ENCODE measurements at places on chromosomes 2 and 18.

DNA sequence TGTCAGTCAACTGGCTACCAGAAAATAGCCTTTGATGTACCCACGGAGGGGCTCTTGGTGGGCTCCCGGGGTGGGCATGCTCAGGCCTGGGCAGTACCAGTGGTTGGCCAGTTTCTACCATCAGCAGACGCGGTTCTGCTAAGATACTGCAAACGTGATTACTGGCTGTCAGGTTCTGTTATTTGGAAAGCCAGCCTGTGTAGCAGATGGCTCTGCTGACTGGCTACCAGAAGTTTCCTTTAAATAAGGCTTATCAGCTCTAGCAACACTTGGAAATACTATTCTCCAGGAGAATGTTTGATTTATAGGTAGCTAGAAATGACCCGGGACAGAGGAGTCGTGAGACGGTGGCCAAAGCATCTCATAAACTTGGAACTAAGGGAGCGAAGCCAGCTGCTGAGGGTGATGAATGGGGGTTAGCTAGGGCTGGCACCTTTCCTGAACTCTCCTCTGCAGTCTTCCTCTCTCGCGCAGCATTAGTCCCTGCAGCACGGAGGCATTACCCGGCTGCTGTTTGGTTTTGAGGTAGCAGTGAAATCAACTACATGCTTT is 171.9 kb downstream of the AGAP1 start:
- no peak for DNase-seq

DNA sequence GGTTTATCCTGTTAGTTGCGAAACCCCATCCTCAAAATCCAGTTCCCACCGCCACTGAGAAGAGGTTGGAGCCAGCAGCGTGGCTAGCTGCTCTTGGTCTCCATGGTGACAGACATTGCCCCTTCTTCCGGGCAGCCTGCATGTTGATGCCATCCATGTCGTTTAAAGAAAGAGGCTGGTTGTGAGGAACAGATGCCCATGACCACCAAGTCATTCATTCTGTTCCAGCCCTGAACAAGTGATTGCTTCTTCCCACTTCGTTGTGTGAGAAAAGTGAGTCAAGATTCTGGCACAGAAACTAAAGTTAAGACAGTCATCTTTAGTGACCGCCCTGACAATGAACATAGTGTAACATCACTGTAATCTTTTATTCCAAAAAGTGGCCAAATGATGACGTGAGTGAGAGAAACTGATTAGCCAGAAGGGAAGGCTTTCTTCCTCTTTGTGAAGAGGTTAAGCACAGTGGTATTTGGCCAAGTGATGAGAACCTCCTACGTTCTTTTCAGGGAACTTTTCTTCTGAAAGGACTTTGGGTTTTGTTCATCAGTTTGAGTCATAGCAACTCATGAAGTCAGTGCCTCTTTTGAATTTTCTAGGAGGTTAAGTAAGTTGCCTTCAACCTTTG is 272.5 kb downstream of the GALR1 start:
- DNase-seq = no peak

- no peak for DNase-seq
These were observed 7.2 kb downstream of the CCDC68 start for GRCh38 chr18:54952026-54952425.

- DNase-seq = no peak
These were observed 6.4 kb upstream of the KCMF1 start for GRCh38 chr2:84964406-84965191.
